Gastroesophageal sphincter (tissue), 4 donors: ENCODE measurements at places on chromosomes 3 and 15.

GRCh38 chr15:73391128-73391872, 22.5 kb upstream of the HCN4 start:
- no peak for ATAC-seq

DNA sequence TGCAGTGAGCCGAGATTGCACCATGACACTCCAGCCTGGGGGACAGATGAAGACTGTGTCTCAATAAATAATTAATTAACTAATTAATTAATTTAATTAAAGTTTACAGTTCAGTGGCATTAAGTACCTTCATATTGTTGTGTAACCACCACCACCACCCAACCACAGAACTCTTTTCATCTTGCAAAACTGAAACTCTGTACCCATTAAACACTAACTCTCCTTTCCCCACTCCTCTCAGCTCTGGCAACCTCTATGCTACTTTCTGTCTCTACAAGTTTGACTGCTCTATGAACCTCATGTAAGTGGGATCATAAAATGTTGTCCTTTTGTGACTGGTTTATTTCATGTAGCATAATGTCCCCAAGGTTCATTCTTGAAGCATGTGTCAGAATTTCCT, 259.3 kb upstream of the MDFIC2 start:
- no peak for ATAC-seq

DNA sequence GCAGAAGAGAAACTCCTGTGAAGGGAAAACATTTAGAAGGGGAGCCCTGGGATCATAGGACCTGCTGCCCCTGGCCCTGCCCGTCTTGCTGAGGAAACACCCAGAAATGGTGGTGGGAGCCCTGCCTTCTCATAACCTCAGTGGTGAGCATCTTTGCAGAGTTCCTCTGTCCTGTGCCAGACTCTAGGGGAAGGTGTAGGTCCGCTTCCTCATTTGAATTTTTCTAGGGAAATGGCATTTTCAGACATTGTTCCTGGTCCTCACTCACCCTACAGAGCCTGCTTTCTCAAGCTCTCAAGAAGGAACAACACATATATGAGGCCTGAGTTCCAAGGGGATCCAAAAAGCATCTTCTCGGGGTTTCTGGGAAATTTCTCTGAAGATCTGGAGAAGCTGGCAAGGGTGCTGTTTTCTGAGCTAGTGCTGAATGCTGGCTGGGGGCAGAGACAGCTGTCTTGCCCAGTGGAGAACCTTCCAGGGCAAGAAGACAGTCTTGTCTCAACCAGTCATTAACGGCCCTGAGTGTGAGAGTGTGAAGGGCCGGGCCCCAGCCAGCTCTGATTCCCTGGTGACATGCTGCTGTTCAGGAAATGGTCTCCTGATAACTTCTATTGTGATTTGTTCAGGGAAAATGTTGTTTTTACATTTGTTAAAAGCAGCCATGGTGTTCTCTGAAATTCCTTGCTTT, 283.1 kb upstream of the LRRFIP2 start:
- no peak for ATAC-seq

DNA sequence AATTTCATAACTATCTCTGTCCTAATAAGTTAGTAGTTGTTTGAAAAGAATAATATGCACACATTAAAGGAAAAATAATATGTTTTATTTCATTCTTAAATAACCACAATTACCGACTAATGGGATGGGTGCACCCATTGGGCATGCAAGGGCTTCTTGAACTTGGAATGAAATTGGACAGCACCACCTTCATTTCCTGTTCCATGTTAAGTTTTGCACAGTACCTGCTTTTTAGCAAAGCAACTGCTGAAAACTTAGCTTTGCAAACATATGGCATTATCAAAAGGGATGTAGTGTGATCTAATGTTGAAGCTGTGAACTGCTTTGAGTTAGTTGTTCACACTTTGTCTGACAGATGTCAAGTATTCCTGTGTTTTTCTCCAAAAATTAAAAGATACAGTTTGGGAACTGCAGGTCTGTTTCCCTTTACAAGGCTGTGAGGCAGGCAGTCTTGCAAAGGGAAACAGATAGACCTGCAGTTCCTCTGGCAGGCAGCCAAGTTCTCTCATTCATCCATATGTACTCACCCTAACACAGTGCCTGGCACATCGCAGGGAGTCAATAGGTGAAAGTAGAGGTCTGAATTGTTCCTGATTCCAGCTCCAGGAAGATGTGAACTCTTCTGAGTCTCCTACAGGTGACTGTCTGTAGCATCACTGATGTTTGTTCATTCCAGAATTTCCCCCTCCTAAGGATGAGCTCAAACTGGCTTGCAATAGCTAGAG, 64.3 kb upstream of the GOLGA8B start:
- no peak for ATAC-seq

DNA sequence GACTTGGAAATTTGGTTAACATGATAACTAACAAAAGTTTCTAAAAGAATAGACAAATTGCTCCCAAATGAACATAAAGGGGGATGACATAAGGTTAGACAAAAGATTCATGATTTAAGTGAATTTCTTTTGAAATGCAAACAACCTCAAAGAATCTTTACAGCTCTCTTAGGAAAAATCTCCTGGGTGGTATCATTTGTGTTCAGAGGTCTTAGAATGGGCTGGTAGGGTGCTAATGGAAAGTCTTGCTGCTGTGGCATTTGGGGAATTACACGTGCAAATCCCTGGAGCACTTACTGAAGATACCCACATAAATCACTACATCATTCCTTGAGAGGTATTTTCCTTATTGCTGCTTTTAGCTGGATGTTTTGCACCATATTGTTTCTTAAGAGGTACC, 14.4 kb upstream of the ROBO2 start:
- no peak for ATAC-seq
